ENCODE measurements at places on chromosomes 4 and X.

DNA sequence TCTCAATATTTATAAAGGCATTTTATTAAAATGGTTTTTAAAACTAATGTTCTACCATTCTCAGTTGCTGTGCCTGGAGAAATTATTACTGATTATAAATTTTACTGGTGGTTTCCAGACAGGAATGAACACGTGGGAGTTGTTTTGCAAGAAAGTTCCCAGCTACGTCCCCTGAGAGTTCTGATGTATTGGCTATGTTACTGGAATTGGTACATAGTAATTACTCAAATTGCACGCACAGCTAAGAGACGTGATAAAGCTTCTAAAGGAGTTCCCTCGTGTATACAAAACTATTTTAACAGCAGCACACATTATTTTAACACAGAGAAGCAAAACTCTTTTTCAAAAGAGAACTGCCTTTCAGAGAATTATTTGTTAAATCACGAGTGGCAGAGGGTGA lies 292.2 kb downstream of the NLGN4X start:
- H3K27ac ChIP-seq, result no peak overlapping the region
- no peak overlapping the region for H3K4me3 ChIP-seq
- H3K4me1 ChIP-seq, result no peaks in the 10 kb centered on the region
- no peaks in the 10 kb centered on the region for H3K27me3 ChIP-seq

GRCh38 chr4:87089368-87089767 lies 131.1 kb downstream of the KLHL8 start:
- DNase-seq, result no peak
- peaks cover 4% of the 10 kb centered on the region for H3K4me1 ChIP-seq
- H3K4me3 ChIP-seq, result no peak overlapping the region
- no peak overlapping the region for H3K27ac ChIP-seq

DNA sequence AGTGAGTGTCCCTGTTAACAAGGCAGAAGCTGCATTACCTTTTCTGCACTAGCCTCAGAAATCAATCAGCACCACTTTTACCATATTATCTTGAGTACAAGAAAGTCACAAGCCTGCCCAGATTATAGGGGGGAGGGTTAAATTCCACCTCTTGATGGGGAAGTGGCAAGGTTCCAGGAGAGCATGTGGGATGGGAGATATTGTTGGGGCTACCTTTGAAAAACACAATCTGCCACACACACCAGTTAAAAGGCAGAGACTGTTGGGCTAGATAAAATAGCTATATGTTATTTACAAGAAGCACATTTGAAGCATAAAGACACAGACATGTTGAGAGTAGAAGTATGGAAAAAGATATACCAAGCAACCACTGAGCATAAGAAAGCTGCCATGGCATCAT lies 6.6 kb upstream of the AVPR2 start:
- H3K27me3 ChIP-seq, result no peaks in the 10 kb centered on the region
- H3K27ac ChIP-seq, result no peak overlapping the region
- peaks cover 3% of the 10 kb centered on the region for H3K4me1 ChIP-seq
- no peak for DNase-seq
- no peak overlapping the region for H3K4me3 ChIP-seq
- H3K36me3 ChIP-seq, result no peaks in the 10 kb centered on the region

GRCh38 chr4:77859256-77859655 lies 3.4 kb upstream of the MRPL1 start:
- H3K27ac ChIP-seq, result no peak overlapping the region
- H3K27me3 ChIP-seq, result no peaks in the 10 kb centered on the region

GRCh38 chrX:154529206-154529612 lies 13.2 kb upstream of the FAM3A start:
- H3K36me3 ChIP-seq, result peaks cover 16% of the 10 kb centered on the region
- H3K4me3 ChIP-seq, result no peak overlapping the region
- H3K27ac ChIP-seq, result no peak overlapping the region
- DNase-seq, result peak; percentile 69

DNA sequence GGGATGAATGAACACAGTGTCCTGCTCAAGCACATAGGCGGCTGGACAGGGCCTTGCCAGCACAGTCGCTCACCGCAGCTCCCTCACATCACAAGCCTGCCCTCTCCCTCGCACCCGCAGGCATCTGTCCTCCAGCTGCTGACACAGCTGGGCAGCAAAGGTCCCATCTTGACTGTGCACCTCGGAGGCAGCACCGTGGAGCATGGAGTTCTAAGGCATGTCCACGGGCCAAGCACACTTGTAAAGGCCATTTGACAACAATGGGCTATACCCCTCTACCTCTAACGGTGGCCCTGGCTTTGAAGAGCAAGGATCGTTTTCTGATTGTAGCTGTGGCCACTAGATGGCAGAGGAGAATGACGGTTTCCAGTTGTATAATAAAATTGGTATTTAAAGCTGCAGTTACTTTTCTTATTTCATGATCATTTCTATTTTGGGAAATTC lies 53.8 kb downstream of the APLN start:
- no peaks in the 10 kb centered on the region for H3K27me3 ChIP-seq
- no peaks in the 10 kb centered on the region for H3K36me3 ChIP-seq
- H3K4me1 ChIP-seq, result no peaks in the 10 kb centered on the region

DNA sequence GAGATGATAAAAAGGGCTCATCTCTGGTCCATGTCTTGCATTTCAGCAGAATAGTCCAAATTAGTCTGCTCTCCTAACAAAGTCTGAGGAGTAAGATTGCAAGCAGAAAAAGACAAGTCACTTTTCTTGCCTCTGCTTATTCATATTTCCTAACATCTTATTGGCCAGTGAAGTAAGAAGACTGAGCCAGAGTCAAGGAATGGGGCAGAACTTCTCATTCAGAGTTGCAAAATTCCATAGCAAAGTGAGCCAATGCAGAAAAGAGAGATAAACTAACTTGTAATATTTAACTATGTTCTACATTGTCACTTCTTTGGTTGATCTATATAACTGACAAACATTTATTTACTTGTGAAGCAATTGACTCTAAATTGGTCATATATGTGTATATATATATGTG lies 2304.0 kb downstream of the ARAP2 start:
- no peaks in the 10 kb centered on the region for H3K27me3 ChIP-seq
- no peak for DNase-seq
- no peaks in the 10 kb centered on the region for H3K36me3 ChIP-seq
- no peak overlapping the region for H3K4me3 ChIP-seq

DNA sequence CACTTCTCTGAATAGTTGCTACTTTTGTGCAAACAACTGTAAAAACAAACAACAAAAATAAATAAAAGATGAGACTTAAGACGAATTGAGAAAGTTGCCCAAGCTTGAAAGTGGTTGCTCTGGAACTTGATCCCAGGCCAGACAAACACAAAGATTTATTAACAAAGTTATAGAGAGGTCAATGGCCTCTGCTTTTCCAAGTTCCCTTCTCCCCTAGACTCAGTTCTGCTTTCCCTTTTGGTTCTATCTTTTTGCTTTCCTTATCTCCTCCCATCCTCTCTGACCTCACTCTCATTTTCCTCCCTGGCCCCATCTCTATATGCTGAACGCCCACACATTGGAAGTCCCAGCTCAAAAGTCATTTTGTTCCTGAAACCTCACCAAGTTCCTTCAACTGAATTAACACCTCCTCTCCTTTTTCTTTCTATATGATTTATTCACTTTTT lies 82.7 kb downstream of the MXRA5 start:
- H3K27me3 ChIP-seq, result no peaks in the 10 kb centered on the region

- no peak overlapping the region for H3K27ac ChIP-seq
- H3K27me3 ChIP-seq, result no peaks in the 10 kb centered on the region
- no peaks in the 10 kb centered on the region for H3K36me3 ChIP-seq
- H3K4me3 ChIP-seq, result no peak overlapping the region
Observed at GRCh38 chr4:182699795-182700194, 217.4 kb downstream of the DCTD start.

DNA sequence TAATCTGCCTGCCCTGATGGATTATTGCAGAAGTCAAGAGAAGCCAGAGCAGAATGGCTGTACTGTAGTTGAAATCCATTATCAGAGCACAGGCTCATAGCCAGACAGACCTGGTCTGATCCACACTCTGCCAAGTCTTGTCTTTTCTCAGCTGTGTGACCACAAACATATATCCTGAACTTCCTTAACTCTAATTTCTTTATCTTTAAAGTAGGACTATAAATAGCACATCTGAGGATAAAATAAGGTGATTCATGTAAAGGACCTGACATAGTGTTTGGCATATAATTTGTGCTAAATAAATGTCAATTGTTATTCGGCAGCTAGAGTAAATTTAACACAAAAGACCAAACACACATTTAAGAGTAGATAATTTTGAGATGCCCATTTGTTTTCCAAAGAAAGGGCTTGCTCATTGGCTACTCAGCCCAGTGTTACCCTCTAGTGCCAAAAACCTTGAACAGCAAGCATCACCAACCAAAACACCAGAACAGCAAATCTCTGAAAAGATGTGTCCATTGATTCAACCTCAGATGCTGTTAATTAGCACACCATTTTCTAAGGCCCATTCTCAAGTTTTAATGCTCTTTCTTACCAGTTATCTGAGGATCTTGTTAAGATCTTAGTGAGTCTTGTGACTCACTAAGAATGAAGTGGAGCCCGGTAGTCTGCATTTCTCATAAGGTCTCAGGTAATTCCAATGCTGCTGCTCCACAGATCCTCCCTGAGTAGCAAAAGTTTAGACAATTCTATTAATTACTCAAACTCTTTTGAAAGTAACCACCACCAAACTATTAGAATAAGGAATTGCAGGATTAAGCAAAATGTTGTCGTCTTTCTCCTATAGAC lies 108.8 kb downstream of the HHIP start:
- H3K36me3 ChIP-seq, result no peaks in the 10 kb centered on the region
- no peak overlapping the region for H3K27ac ChIP-seq
- peak; percentile 58 for DNase-seq
- H3K4me3 ChIP-seq, result no peak overlapping the region
- no peaks in the 10 kb centered on the region for H3K4me1 ChIP-seq

- H3K27me3 ChIP-seq, result no peaks in the 10 kb centered on the region
- no peak for DNase-seq
- H3K36me3 ChIP-seq, result no peaks in the 10 kb centered on the region
- no peak overlapping the region for H3K4me3 ChIP-seq
- H3K27ac ChIP-seq, result no peak overlapping the region
- H3K4me1 ChIP-seq, result no peaks in the 10 kb centered on the region
Observed at GRCh38 chr4:140789759-140790158, 33.6 kb upstream of the TBC1D9 start.
